ENCODE measurements at places on chromosomes 3 and 15. TPM values are rescaled to one million over a fixed set of nuclear protein-coding genes. Genes with fewer than 3 reads are reported as not detected.

DNA sequence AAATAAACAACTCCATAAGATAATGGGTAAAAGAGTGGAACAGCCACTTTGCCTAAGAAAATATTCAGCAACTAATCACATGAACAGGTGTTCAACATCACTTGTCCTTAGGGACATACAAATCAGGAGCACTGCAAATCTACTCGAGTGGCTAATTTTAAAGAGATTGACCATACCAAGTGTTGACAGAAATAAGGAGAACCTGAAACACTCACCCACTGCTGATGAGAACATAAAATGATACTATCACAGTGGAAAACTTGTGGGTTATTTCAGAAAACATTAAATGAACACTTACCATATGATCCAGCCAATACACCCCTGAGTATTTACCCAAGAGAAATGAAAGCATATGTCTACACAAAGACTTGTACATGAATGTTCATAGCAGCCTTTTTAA, 70.5 kb downstream of the GABRB3 start:
- no peaks in the 10 kb centered on the region for H3K27me3 ChIP-seq
- H3K36me3 ChIP-seq: no peaks in the 10 kb centered on the region
- no peak overlapping the region for H3K27ac ChIP-seq
- no peaks in the 10 kb centered on the region for H3K4me1 ChIP-seq
- no peak overlapping the region for H3K4me3 ChIP-seq

GRCh38 chr3:53525765-53526703, 31.6 kb downstream of the CACNA1D start:
- H3K4me1 ChIP-seq: no peaks in the 10 kb centered on the region
- no peak overlapping the region for H3K27ac ChIP-seq
- no peak overlapping the region for H3K4me3 ChIP-seq
- peaks cover 3% of the 10 kb centered on the region for H3K27me3 ChIP-seq
- H3K36me3 ChIP-seq: no peaks in the 10 kb centered on the region

DNA sequence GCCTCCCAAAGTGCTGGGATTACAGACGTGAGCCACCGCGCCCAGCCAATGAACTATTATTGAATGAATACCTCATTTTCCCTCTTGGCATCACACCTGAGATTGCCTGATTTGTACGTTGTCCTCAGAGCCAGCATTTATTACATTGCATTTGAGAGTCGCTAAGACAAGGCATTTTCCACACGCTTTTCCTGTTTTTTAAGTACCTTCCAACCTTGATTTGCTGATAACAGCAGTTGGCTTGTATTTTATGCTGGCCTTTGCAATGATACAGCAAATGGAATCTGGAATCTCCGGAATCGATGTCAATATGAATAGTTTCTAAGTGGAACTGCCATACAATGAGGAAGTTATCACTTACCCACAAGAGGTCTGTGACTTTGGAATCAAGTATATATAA, 15.7 kb upstream of the CNBP start:
- H3K4me1 ChIP-seq: peaks cover 26% of the 10 kb centered on the region
- no peak overlapping the region for H3K4me3 ChIP-seq
- H3K27ac ChIP-seq: no peak overlapping the region
- H3K27me3 ChIP-seq: no peaks in the 10 kb centered on the region
- no peak for DNase-seq

GRCh38 chr3:196055240-196055639, 26.6 kb downstream of the TFRC start:
- peaks cover 15% of the 10 kb centered on the region for H3K36me3 ChIP-seq
- no peak for DNase-seq
- H3K4me1 ChIP-seq: no peaks in the 10 kb centered on the region
- H3K4me3 ChIP-seq: no peak overlapping the region

The MUC20 gene
- 0.81 TPM for total RNA-seq

- peak; percentile 60 for DNase-seq
- no peaks in the 10 kb centered on the region for H3K36me3 ChIP-seq
- H3K4me1 ChIP-seq: peaks cover 8% of the 10 kb centered on the region
- peaks cover 11% of the 10 kb centered on the region for H3K27me3 ChIP-seq
- no peak overlapping the region for H3K27ac ChIP-seq
These were observed 636 bp downstream of the TBC1D21 start for GRCh38 chr15:73873889-73874511.

The GPR149 gene
- total RNA-seq: not detected

The GTF2E1 gene
- 27.7 TPM for total RNA-seq
